Breast epithelium (tissue), 4 donors: ENCODE measurements at places on chromosomes 4 and X. TPM values are rescaled to one million over a fixed set of nuclear protein-coding genes. Genes with fewer than 3 reads are reported as not detected.

- peaks cover 3% of the 10 kb centered on the region for H3K27me3 ChIP-seq
- no peaks in the 10 kb centered on the region for H3K4me1 ChIP-seq
- no peak for DNase-seq
- H3K4me3 ChIP-seq, result no peak overlapping the region
- H3K27ac ChIP-seq, result no peak overlapping the region
Measured at GRCh38 chrX:27674491-27674890, 84.3 kb downstream of the DCAF8L2 start.

- H3K4me1 ChIP-seq, result no peaks in the 10 kb centered on the region
- peaks cover 4% of the 10 kb centered on the region for H3K36me3 ChIP-seq
- H3K4me3 ChIP-seq, result no peak overlapping the region
- H3K27ac ChIP-seq, result no peak overlapping the region
- H3K27me3 ChIP-seq, result no peaks in the 10 kb centered on the region
Measured at GRCh38 chr4:96092151-96092705, 252.3 kb downstream of the PDHA2 start.

GRCh38 chr4:85952972-85953650 is 406.7 kb downstream of the MAPK10 start:
- H3K4me3 ChIP-seq, result no peak overlapping the region
- no peaks in the 10 kb centered on the region for H3K4me1 ChIP-seq
- no peaks in the 10 kb centered on the region for H3K36me3 ChIP-seq
- DNase-seq, result no peak
- H3K27ac ChIP-seq, result no peak overlapping the region

- no peaks in the 10 kb centered on the region for H3K27me3 ChIP-seq
- H3K4me1 ChIP-seq, result no peaks in the 10 kb centered on the region
- no peaks in the 10 kb centered on the region for H3K36me3 ChIP-seq
- H3K27ac ChIP-seq, result no peak overlapping the region
- no peak for DNase-seq
Measured at GRCh38 chr4:104064646-104065577, 345.1 kb upstream of the TACR3 start.

DNA sequence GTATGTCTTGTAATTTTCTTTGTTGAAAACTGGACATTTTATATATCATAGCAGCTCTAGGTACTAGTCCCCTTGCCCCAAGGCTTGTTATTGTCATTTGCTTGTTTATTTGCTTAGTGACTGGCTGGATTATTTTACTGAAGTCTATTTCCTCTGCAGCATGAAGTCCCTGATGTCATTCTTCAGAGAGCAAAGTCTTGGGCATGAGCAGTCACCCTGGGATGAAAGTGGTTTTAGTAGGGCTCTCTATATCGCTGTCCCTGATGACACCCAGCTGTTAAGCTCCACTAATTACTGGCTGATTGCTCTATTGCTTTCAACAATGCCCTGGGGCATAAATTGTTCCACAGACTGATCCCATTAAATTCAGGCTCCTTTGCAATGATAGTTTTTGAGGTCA is 113.5 kb upstream of the USP9X start:
- no peak for DNase-seq
- no peaks in the 10 kb centered on the region for H3K36me3 ChIP-seq
- H3K4me1 ChIP-seq, result no peaks in the 10 kb centered on the region
- H3K27ac ChIP-seq, result no peak overlapping the region

GRCh38 chr4:113750734-113751133 is 10.8 kb downstream of the CAMK2D start:
- no peak for DNase-seq
- no peaks in the 10 kb centered on the region for H3K27me3 ChIP-seq
- H3K27ac ChIP-seq, result no peak overlapping the region
- no peaks in the 10 kb centered on the region for H3K36me3 ChIP-seq
- no peak overlapping the region for H3K4me3 ChIP-seq

- no peaks in the 10 kb centered on the region for H3K4me1 ChIP-seq
- no peaks in the 10 kb centered on the region for H3K27me3 ChIP-seq
- no peaks in the 10 kb centered on the region for H3K36me3 ChIP-seq
- H3K27ac ChIP-seq, result no peak overlapping the region
- DNase-seq, result no peak
- H3K4me3 ChIP-seq, result no peak overlapping the region
Measured at GRCh38 chr4:43410636-43411035, 518.1 kb downstream of the GRXCR1 start.

GRCh38 chr4:140078366-140078765 is 75.6 kb downstream of the MAML3 start:
- no peaks in the 10 kb centered on the region for H3K36me3 ChIP-seq
- peak overlapping the region; percentile 17 for H3K27ac ChIP-seq
- DNase-seq, result no peak
- H3K4me1 ChIP-seq, result no peaks in the 10 kb centered on the region
- H3K27me3 ChIP-seq, result no peaks in the 10 kb centered on the region
- no peak overlapping the region for H3K4me3 ChIP-seq

GRCh38 chr4:17765514-17766286 is 15.7 kb downstream of the FAM184B start:
- H3K4me1 ChIP-seq, result no peaks in the 10 kb centered on the region
- H3K4me3 ChIP-seq, result no peak overlapping the region
- DNase-seq, result no peak
- H3K36me3 ChIP-seq, result no peaks in the 10 kb centered on the region
- H3K27me3 ChIP-seq, result no peaks in the 10 kb centered on the region

DNA sequence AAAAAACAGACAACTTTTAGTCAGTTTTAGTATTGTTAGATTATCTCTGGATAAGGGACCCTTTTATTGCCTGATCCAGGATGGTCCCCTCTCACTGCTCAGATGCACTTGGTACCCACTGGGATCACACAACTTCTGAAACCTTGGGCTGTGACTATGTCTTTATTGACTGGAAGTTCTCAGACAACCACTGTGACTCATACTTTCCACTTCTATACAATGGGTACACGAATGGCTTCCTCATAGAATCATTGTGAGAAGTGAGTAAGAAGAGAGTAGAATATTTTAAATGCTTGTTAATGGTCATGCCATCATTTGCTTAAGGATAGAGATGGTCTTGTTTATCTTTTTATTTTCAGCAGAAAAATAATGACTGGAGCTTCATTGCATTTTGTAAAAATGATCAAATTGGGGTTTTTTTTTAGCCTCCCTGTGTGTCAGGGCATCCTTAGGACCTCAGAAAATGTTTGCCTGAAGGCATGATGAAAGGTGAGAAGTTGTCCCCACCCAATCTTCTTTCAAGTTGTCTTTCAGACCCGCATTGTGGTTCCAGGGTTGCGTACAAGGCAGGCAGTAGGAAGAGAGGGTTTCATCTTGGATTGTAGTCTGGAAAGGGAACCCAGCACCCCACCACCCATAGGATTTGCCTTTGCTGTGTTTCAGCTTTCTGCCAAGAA is 115.1 kb downstream of the CPEB2 start:
- H3K36me3 ChIP-seq, result no peaks in the 10 kb centered on the region
- no peaks in the 10 kb centered on the region for H3K27me3 ChIP-seq

DNA sequence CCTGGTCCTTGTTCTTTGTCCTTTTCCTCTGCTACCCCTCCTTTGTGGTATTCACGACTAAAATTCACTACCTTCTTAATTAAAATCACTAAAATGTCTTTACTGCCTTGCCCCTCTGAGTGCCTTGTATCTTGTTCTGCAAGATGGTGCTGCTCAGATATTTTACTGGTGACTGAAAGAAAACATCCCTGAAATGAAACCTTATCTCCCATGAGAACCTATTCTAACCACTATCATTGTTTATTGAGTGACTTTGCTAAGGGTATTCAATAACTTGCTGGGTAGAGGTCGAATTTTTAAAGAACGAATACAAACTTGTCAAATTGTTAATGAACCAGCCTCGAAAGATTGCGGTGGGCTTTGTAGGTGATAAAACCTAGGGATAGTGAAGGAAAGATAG is 52.8 kb downstream of the SPRY1 start:
- no peaks in the 10 kb centered on the region for H3K27me3 ChIP-seq
- H3K27ac ChIP-seq, result no peak overlapping the region
- H3K36me3 ChIP-seq, result no peaks in the 10 kb centered on the region
- H3K4me1 ChIP-seq, result no peaks in the 10 kb centered on the region

GRCh38 chr4:13190093-13190721 is 293.9 kb downstream of the RAB28 start:
- no peaks in the 10 kb centered on the region for H3K36me3 ChIP-seq
- no peak for DNase-seq

XAGE5 gene
- not detected for total RNA-seq

PNCK gene
- 1.3 TPM for total RNA-seq

MAP3K15 gene
- total RNA-seq, result not detected
